Stimulated activated CD8-positive, alpha-beta memory T cell treated with anti-CD3 and anti-CD28 coated beads, Interleukin-7, amount 100 ng/mL, for 48 hours (primary cell): ENCODE measurements at places on chromosomes 12 and 14.

GRCh38 chr12:1842183-1842904, 22.0 kb downstream of the LRTM2 start:
- DNase-seq: no peak

GRCh38 chr14:104681689-104682074, 7.7 kb upstream of the INF2 start:
- no peak for DNase-seq

- no peak for DNase-seq
These were observed 26.6 kb upstream of the TESC start for GRCh38 chr12:117125767-117126166.

DNA sequence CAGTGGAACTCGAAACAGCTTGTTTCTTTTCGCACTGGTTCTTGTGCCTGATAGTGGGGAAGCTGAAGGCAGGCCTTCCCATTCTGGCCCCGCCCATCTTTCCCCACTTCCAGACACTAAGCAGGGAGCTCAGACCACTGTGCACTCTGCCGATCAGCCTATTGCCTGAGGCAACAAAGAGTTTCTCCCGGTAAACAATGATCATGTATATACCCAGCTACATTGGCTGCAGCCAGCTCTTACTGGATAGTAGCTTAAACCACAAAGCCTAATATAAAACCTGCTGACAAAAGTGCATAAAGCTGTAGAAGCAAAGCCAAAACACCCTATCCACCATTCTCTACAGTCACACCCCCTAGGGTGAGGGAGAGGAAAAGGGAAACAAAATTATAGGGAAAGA, 24.7 kb upstream of the GLIPR1 start:
- DNase-seq: no peak

GRCh38 chr14:105700622-105701288, 174.4 kb downstream of the TMEM121 start:
- DNase-seq: no peak

DNA sequence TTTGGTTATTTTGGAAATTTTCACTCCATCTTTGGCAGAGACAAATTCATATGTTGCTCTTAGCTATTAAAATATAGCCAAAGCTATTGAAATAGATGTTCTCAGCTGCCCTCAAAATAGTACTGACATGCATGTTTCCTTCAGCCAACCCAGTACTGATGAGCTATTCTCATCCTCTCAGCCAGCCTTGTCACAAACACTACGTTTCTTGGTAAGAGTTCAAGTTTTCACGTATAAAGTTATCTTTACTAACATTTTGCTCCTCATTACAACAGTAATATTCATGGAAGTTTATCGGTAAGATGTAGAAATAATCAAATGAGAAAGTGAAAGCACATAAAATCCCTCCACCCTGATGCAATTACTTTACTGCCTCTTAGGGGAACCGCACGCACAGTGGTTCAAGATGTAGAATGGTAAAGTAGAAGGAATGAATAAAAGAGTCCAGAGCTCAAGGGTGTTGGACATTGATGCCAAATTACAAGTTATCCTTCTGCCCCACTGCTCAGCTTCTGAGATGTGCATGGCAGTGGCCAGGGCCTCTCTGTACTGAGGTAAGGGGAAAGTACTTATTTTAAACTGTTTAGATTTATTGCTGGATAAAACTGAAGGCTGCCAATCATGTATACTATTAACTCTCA, 20.7 kb downstream of the GCH1 start:
- no peak for DNase-seq

- DNase-seq: no peak
These were observed 397.3 kb downstream of the ZFP36L1 start for GRCh38 chr14:68395604-68396003.
